ENCODE measurements at places on chromosomes 6 and 20.
A peak's percentile ranks its signal among the peaks of the same experiment; 100 is the strongest.

DNA sequence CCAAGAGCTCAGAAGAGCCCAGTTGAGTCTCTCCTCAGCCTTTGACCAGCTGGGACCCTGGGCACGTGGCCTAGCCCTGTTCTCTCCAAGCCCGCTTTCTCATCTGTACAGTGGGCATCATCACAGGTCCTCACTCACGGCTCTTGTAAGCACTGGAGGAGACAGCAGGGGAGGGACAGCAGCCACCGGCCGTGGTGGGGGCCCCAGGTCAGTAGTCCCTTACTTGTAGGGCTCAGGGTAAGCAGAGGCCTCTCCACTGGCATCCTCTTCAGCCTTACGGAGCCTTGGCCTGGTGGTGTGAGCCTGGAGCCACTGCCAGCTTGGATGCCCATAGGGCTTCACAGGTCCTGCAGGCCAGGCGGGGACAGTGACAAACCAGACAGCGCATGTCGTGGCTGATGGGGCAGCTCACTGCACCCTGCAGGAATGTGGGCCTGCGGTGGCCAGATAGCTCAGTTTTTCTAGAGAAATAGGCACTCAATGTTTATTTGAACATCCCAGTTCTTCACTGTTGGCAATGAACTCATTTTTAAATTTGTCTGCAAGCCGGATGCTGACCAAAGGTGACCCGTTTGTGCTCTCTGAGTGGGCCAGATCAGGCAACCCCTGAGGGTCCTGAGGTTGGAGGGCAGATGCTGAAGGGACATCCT lies 65.1 kb downstream of the ADNP start:
- no peak for DNase-seq

GRCh38 chr6:164532198-164533044 lies 777.0 kb downstream of the C6orf118 start:
- DNase-seq, result no peak

- no peak for DNase-seq
These were observed 612.3 kb upstream of the BTBD3 start for GRCh38 chr20:11305406-11305805.

DNA sequence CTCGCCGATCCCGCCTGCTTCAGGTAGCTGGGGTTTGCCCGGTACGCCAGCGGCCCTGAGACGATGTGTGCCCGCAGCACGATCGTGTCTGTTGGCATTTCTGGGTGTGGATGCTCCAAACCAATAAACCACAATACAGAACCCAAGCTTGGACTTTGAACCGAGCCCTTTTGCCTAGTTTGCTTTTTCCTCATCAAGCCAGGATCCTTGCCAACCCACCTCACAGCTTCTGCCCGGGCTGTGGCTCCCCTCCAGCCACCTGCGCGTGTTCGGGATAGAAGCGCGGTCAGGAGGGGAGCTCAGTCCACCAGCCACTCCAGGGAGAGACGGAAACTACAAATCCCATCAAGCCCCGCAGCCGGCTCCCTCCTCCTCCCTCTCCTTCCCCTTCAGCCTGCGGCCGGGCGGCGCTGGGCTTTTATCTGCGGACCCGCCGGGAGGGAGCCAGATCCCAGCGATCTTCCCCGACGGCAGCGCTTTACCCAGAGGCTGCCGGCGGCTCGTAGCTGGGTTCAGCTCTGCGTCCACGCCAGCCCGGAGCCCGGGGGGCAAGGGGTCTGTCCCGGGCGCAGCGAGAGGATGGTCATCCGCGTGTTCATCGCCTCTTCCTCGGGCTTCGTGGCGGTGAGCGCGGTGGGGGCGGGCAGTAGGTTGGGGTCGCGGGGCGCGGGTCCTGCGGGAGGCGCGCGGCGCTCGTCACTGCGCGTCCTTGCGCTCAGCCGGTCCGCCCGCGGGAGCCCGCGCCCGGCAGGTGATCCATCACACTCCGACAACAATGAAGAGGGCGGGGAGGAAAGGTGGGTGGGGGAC lies at the start of gene SH3BGRL2:
SH3BGRL2 (plus strand) TSS at position 447 of the 810 bp plus-strand sequence; CDS start at position 580, 133 bp downstream.
- no peak for DNase-seq

DNA sequence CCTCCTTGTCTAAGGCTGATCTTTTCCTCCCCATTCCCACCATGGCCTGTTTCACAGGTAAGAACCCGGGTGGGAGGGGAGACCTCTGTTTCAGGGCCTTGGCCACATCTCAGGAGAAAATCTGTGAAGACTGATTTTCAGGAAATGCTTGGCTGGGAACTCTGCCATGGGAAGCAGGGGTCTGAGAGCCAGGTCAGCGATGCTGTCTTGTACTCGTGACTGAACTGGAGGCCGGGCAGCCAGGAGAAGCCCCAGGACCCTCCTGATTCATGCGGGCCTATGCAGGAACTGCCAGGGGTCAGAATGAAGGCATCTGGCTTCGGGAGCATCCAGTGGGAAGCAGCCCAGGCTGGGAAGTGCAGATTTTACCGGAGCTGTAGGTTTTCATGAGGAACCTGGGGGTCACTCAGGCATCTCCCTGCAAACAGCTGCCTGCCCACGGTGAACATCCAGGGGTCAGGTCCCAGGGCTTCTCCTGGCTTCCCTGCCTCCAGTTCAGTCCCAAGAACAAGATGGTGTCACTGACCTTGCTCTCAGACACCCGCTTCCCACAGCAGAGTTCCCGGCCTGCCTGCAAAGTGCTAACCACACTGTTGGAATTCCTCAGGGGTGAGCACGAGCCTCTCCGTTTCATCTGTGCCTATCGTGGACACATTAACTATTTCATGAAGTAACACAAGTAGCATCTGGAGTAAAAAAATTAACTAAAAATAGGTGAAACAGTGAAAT lies 90.2 kb upstream of the SULF2 start:
- DNase-seq, result no peak

DNA sequence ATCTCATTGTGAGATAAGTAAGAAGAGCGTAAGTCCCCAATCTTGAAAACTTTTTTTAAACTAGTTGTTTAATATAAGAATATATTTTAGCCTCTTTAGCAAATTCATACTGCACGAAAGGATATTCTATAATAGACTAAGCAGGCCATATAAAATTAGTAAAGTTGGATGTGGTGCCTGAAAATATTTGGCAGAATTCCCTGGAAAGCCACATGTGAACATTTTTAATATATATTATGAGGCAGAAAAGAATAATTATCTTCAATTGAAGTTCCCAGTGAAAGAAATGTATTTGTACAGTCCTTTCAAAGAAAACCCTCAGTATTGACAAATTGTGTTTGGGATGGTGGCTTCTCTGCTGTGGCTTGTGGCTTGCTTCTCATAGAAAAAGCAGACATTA lies 237.5 kb upstream of the JAG1 start:
- no peak for DNase-seq

DNA sequence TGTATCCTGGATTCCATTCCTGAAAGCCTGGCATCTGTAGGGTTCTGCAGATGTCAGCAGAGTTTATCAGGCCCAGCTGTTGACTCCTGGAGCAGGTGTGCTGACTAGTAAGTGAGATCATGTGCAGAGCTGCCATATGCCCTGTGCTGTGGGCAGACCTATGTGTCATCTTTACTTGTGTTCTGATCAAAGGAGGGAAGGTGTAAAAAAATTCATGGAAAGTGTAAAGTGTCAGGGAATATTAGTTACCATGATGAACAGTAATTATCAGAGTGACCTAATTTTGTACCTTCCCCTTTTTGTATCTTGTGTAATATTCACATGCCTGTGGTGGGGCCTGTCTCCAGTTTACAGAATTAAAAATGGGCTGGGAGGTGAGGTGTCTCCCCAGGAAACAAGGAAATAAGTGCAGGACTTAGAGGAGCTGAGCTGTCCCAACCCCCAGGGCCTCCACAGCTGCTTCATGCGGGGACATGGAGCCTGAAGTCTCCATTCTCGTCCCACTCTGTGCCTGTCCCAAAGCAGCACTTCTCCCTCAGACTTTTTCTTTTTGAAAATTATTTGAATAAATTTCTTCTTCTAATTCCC lies 148.2 kb upstream of the GGTLC1 start:
- DNase-seq, result no peak

- DNase-seq, result no peak
These were observed 9.0 kb downstream of the GNAS-AS1 start for GRCh38 chr20:58841539-58842264.

GRCh38 chr6:145147559-145147958 lies 587.8 kb downstream of the EPM2A start:
- DNase-seq, result no peak

GRCh38 chr20:2320813-2321658 lies 25.2 kb downstream of the TGM3 start:
- DNase-seq, result no peak

GRCh38 chr6:56250266-56250665 lies 2.9 kb upstream of the COL21A1 start:
- no peak for DNase-seq

- DNase-seq, result no peak
These were observed 750.2 kb downstream of the HDGFL1 start for GRCh38 chr6:23319582-23319981.

GRCh38 chr6:19895866-19896692 lies 58.9 kb downstream of the ID4 start:
- no peak for DNase-seq

DNA sequence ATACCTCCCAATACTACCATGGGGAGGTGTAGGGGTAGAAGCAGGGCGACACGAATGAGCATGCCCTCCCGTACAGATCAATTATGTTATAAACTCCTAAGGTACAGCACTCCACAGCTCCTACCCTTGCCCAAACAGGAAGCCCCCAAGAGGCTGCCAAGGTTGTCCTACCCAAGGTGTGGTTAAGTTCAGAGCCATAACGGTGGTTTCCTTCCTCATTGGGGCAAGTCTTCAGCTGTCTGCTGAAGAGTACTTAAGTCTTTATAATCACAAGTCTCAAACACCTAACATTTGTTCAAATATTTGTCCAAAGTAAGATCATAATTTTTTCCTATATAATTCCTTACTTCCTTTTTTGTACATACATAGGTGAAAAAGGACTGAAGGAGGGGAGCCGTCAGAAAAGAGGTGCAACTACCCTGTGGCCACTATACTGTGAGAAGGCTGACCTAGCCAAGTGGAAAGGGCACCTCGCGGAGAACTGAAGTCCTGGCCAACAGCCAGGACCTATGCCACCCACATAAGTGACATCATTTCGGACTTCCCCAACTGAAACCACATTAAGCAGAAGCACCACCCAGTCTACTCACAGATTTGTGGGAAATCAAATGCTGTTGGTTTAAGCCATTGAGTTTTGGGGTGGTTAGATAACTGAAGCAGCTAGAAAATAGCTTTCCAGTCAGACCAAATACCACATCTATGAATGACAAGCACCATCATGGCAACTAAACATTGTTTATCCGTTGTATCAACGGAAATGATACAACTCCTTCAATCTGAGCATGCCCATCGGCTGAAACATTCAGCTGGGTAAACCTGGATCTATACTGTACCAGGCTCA lies 2.9 kb upstream of the RAB22A start:
- DNase-seq, result peak; percentile 42

GRCh38 chr6:3108746-3109414 lies 9.6 kb upstream of the BPHL start:
- no peak for DNase-seq

DNA sequence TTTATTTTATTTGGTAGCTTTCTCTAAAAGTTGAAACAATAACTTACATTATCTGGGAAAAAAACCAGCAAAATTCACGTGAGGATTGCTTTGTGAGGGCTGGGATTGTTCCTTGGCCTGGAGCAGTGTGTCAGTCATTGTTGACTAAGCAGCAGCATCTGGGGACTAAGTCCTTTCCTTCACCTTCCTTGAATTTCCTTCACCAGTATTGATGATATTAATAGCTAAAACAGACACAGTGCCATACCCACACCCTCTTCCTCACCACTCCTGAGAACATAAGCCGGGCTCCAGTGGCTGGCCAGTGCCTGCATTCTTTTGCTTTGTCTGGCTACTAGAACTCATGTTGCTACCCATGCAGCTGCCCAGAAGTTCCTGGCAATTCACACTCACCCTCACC lies 23.7 kb downstream of the PLCB1 start:
- no peak for DNase-seq

DNA sequence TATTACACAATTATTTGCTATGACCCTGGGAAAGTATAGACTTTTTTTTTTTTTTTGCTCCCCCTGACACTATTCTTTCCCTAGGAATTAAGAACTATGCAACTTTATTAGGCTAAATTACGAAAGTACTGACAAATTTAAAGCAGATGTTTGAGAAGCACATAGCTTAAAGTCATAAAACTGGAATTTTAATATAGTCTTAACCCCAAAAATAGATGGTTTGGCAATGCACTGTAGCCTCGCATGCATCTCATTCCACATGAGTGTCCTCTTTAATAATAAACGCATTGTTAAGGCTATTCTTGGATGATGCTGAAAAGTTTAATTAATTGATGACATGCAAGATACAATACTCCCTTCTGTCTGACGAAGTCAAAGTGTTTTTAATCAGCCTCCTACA lies 49.3 kb downstream of the TBC1D7 start:
- no peak for DNase-seq

DNA sequence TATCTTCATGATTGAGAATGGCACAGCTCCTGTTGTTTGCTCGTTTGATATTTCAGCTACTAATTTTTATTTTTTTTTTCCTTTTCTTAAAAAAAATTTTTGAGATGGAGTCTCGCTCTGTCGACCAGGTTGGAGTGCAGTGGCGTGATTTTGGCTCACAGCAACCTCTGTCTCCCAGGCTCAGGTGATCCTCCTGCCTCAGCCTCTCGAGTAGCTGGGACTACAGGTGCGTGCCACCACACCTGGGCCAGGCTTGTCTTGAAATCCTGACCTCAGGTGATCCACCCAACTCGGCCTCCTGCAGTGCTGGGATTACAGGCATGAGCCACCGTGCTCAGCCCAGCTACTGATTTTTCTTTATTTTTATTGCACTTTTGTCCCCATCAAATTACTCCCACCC lies 150.2 kb upstream of the SIM1 start:
- DNase-seq, result no peak

DNA sequence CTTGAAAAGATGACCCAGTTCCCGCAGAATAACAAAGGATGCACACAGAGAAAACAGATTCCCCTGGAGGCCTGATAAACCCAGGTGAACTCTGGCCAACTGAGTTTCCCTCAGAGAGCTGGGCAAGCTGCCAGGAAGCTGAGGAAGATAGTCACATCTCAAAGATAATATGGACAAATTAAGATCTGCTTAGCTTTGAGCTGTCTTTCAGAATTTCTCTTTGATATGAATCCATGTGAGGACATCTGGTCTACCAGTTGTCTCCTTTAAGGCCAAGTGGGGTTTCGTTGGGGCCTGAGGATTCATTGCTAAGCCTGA lies 59.5 kb downstream of the ID4 start:
- no peak for DNase-seq

GRCh38 chr6:159844737-159845645 lies 44.9 kb downstream of the PNLDC1 start:
- no peak for DNase-seq

DNA sequence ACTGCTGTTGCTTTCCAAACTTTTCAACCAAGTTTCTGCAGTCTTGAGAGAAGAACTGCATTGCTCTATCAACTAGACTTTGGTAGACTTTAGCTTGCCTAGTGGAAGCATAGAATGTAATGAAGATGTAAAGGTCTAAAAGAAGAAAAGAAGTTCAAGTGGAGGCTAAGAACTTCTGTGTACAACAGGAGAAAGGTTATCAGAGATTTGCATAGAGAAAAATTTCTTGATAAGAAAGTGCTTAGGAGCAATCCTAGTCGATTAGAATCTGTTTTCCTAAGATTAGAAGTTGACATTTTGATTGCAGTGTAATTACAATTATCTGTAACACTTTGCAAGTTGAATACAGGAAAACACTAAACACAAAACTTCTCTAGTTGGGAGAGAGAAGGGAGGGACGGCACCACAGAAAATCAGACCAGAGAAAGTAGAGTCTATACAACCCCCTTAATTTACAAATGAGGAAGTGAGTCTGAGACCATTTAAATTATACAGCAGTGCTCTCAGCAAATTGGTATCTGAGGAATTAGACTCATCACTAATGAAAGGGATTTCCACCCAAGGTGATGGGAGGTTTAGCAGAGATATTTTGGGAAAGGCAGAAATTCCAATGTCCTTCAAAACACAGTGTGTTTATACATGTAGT lies 194.3 kb upstream of the MARCKS start:
- DNase-seq, result no peak
